ENCODE measurements at places on chromosomes 16 and 17.
A peak's percentile ranks its signal among the peaks of the same experiment; 100 is the strongest.

DNA sequence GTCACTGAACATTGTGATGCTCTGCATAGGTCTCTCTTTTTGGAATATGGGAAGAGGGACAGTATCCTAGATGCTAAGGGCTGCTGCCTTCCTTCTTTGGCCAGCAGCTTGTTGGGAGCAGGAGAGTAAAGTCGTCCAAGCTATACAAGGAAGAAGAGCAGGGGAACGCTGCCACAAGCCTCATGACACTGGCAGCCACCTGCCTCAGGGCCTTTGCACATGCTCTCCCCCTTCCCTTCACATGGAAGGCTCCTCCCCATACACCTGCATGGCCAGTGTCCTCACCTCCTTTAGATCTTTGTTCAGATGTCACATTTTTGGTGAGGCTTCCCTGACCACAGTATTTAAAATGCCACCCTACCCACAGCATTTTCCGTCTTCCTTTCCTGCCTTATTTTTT, 78.1 kb upstream of the CRHR1 start:
- H3K27me3 ChIP-seq, result no peaks in the 10 kb centered on the region
- H3K4me3 ChIP-seq, result no peak overlapping the region
- no peaks in the 10 kb centered on the region for H3K4me1 ChIP-seq
- H3K27ac ChIP-seq, result no peak overlapping the region
- H3K36me3 ChIP-seq, result no peaks in the 10 kb centered on the region

DNA sequence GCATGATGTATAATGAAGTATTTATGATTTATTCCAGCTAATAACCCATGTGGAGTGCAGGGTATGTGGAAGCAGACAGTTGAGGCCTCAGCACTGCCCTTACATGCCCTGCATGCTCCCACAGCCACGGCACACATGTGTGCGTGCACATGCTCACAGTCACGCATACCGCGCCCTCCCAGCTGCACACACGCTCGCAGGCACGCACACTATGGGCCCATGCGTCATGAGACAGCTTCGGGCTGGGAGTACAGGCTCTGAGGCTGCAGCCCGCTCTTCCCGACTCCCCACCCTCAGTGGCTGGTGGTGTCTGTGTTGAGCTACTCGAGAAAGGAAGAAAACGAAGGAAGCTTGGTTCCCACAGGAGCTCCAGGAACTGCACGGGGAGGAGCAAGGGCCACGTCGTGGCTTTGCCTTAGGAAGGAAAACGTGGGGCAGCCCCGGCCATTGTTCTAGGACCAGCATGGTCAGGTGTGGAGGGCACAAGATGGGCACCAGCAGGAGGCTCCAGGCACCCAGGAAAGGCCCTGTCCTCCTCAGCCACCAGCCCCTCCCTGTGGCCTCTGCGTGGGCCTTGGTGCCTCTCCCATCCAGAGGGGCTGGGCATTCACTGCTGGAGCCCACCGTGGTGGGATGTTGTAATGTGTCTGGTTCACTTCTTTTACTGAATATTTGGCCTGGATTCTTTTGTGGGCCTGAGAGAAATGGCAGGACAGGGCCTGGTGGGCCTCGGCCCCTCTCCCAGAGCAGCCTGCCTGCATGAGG, 27.5 kb upstream of the CDH15 start:
- no peaks in the 10 kb centered on the region for H3K4me1 ChIP-seq
- H3K4me3 ChIP-seq, result no peak overlapping the region
- H3K27me3 ChIP-seq, result no peaks in the 10 kb centered on the region

GRCh38 chr17:50637829-50638605, 3.3 kb downstream of the ABCC3 start:
- H3K27ac ChIP-seq, result no peak overlapping the region
- no peaks in the 10 kb centered on the region for H3K36me3 ChIP-seq
- H3K4me1 ChIP-seq, result peaks cover 47% of the 10 kb centered on the region
- H3K27me3 ChIP-seq, result no peaks in the 10 kb centered on the region
- no peak overlapping the region for H3K4me3 ChIP-seq

DNA sequence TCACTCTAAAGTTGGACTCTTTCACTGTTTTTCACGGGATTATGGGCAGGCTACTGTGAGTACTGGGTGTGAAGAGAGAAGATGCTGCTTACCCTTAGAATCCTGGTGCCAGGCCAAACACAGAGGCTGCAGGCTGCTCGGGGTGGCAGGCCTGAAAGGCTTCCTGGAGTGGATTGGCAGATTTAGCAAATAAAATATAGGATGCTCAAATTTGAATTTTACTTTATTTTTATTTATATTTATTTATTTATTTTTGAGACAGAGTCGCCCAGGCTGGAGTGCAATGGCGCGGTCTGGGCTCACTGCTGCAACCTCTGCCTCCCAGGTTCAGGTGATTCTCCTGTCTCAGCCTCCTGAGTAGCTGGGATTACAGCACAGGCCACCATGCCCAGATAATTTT, 14.9 kb upstream of the STAC2 start:
- no peak overlapping the region for H3K4me3 ChIP-seq
- no peak overlapping the region for H3K27ac ChIP-seq
- H3K36me3 ChIP-seq, result no peaks in the 10 kb centered on the region
- no peaks in the 10 kb centered on the region for H3K4me1 ChIP-seq
- DNase-seq, result no peak
- no peaks in the 10 kb centered on the region for H3K27me3 ChIP-seq

GRCh38 chr17:2786176-2786881, 9.9 kb upstream of the RAP1GAP2 start:
- H3K4me3 ChIP-seq, result no peak overlapping the region
- peak overlapping the region; percentile 34 for H3K27ac ChIP-seq
- DNase-seq, result peak; percentile 94
- H3K36me3 ChIP-seq, result no peaks in the 10 kb centered on the region
